ENCODE measurements at places on chromosomes 2 and 18.
A peak's percentile ranks its signal among the peaks of the same experiment; 100 is the strongest.

DNA sequence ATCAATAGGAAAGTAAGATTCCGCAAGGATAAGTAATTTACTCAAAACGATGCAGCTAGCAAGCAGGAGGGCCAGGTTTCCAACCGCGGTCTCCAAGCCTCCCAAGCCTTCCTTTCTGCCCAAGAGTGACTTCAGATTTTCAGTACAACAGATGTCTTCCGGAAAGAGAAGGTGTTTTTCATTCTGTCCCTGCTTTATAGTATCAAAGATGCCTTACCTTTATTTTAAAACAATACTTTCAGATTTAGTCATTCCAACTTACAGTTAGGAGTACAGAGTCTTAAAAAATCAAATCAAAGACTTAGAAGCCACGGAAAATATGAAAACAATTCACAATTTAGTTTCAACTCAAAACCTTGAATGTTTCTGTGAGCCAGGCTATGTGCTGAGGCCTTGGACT is 43.6 kb downstream of the CYB5A start:
- DNase-seq: no peak

DNA sequence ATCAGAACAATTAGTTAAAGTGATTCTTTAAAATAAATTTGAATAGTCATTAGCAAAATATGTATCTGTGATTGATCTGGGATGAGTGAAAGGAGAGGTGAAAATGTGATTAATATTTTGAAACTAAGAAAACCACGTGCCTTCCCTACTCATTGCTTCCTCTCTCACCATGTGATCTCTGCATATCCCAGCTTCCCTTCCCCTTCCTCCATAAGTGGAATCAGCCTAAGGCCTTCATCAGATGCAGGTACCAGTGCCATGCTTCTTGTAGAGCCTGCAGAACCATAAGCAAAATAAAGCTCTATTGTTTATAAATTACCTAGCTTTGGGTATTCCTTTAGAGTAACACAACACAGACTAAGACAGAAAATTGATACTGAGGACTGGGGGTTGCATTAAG is 11.2 kb upstream of the STAT1 start:
- no peak for DNase-seq

DNA sequence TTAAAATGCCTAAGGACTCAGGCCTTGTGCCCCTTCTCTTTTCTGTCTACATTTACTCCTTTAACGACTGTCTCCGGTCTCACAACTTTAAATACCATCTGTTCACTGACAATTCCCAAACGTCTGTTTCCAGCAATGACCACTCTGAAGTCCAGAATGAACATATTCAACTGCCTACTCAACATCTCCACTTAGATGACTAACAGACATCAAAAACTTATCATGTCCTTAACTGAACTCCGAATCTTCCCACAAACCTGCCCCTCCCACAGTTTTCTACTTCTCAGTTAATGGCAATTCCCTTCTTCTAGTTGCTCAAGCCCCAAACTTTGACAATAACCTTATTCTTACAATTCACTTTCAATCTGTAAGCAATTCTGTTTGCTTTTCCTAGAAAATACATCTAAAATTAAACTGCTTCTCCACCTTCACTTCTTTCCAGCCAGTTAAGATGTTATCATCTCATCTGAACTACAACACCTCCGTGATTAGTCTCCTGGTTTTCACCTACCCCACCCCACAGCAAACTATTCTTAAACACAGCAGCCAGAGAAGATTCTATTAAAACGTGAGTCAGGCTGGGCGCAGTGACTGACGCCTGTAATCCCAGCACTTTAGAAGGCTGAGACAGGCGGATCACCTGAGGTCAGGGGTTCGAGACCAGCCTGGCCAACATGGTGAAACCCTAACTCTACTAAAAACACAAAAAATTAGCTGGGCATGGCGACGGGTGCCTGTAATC is 2.8 kb downstream of the C1D start:
- DNase-seq: peak; percentile 51

GRCh38 chr2:58609326-58609725 is 368.2 kb upstream of the FANCL start:
- peak; percentile 41 for DNase-seq

- DNase-seq: no peak
These were observed 145.3 kb upstream of the SPRED2 start for GRCh38 chr2:65577654-65578053.

All from suppressor macrophage treated with lipopolysaccharide for 1 hour (primary cell).